ENCODE measurements at places on chromosomes 4 and X.

- DNase-seq, result no peak
- H3K36me3 ChIP-seq, result no peaks in the 10 kb centered on the region
- H3K4me3 ChIP-seq, result no peak overlapping the region
- H3K27ac ChIP-seq, result no peak overlapping the region
- H3K27me3 ChIP-seq, result no peaks in the 10 kb centered on the region
- no peaks in the 10 kb centered on the region for H3K4me1 ChIP-seq
Observed at GRCh38 chrX:123087326-123087725, 96.8 kb upstream of the GRIA3 start.

GRCh38 chr4:156779774-156780173 is 191.8 kb downstream of the PDGFC start:
- no peak overlapping the region for H3K27ac ChIP-seq
- DNase-seq, result peak; percentile 69
- H3K36me3 ChIP-seq, result no peaks in the 10 kb centered on the region
- no peak overlapping the region for H3K4me3 ChIP-seq

- H3K27me3 ChIP-seq, result no peaks in the 10 kb centered on the region
- no peak overlapping the region for H3K27ac ChIP-seq
- H3K4me3 ChIP-seq, result no peak overlapping the region
- no peak for DNase-seq
- H3K4me1 ChIP-seq, result peaks cover 6% of the 10 kb centered on the region
- H3K36me3 ChIP-seq, result no peaks in the 10 kb centered on the region
Observed at GRCh38 chr4:38105475-38106220, 145.4 kb downstream of the PTTG2 start.

GRCh38 chr4:38618505-38618904 is 45.5 kb upstream of the KLF3 start:
- no peaks in the 10 kb centered on the region for H3K27me3 ChIP-seq
- H3K27ac ChIP-seq, result no peak overlapping the region
- H3K36me3 ChIP-seq, result no peaks in the 10 kb centered on the region
- no peaks in the 10 kb centered on the region for H3K4me1 ChIP-seq
- H3K4me3 ChIP-seq, result no peak overlapping the region
- no peak for DNase-seq

DNA sequence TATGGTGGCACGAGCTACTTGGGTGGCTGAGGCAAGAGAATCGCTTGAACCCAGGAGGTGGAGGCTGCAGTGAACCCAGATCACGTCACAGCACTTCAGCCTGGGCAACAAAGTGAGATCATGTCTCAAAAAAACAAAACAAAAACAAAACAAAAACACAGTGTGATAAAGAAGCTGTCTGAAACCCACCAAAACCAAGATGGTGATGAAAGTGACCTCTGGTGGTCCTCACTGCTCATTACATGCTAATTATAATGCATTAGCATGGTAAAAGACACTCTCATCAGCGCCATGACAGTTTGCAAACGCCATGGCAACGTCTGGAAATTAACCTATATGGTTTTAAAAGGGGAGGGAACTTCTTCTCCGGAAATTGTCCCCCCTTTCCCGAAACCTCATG is 29.4 kb upstream of the OPHN1 start:
- no peaks in the 10 kb centered on the region for H3K4me1 ChIP-seq
- DNase-seq, result peak; percentile 64
- no peaks in the 10 kb centered on the region for H3K27me3 ChIP-seq
- H3K36me3 ChIP-seq, result no peaks in the 10 kb centered on the region

DNA sequence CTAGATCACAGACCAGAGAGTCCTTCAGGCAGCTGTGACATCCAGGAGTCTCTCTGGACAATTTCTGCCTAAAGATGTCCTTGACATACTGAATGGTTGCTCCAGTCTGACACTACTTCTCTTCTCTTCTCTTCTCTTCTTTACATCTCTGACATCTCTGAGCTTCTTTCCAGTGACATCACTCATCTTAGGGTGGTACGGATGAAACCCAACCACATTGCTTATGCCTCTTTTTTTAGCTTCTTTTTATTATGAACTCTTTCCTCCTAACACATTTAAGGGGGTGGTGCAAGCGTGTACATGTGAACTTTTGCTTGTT is 39.4 kb upstream of the IRF2 start:
- DNase-seq, result no peak
- H3K36me3 ChIP-seq, result no peaks in the 10 kb centered on the region
- no peak overlapping the region for H3K4me3 ChIP-seq
- no peak overlapping the region for H3K27ac ChIP-seq

GRCh38 chrX:66221856-66222255 is 57.8 kb downstream of the HEPH start:
- H3K36me3 ChIP-seq, result no peaks in the 10 kb centered on the region
- H3K27me3 ChIP-seq, result no peaks in the 10 kb centered on the region
- no peak for DNase-seq
- no peaks in the 10 kb centered on the region for H3K4me1 ChIP-seq

GRCh38 chr4:81460191-81460701 is 11.5 kb downstream of the RASGEF1B start:
- no peak for DNase-seq
- H3K4me1 ChIP-seq, result no peaks in the 10 kb centered on the region
- H3K27me3 ChIP-seq, result no peaks in the 10 kb centered on the region
- no peak overlapping the region for H3K27ac ChIP-seq
- no peak overlapping the region for H3K4me3 ChIP-seq

DNA sequence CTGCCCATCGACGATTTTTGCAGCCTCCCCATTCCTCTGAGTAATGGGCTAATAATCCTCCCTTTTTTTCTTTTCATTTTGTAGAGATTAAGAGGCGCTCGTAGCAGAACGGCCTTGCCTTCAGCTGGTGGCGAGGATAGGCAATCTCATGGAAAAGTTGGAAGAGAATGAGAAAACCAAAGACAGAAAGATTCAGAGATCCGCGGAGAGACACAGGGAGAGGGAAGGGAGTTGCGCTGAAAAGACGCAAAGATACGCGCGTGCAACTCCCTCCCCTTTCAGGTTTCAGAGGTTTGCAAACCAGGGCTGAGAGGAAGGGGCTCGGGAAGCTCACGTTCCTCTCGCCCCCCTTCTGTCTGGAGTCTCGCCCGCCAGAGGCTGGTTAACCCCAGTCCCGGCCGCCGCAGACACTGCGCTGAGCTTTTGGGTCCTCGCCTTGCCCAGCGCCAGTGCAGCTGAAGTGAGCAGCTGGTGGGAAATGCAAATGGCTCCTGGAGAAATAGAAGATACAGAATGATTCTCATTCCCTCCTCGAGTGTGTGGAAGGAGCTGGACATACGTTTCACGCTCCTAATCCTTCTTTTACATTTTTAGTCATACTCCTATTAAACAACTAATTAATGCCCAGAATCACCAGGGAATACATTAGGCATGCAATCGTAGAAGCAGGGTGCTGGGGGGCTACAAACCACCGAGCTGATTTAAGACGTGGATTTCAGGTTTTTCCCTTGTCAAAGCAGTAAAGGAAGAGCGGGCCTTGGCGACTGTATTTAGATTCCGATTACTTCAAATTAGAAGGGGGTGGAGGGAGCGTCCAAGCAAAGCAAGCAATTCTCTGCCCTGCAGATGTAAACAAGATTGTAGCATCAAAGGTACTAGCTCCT is 16.6 kb upstream of the PITX2 start:
- no peak overlapping the region for H3K4me3 ChIP-seq
- H3K27ac ChIP-seq, result no peak overlapping the region
- DNase-seq, result no peak

GRCh38 chr4:7061815-7062214 is 6.0 kb downstream of the GRPEL1 start:
- no peak overlapping the region for H3K4me3 ChIP-seq
- peaks cover 8% of the 10 kb centered on the region for H3K4me1 ChIP-seq

DNA sequence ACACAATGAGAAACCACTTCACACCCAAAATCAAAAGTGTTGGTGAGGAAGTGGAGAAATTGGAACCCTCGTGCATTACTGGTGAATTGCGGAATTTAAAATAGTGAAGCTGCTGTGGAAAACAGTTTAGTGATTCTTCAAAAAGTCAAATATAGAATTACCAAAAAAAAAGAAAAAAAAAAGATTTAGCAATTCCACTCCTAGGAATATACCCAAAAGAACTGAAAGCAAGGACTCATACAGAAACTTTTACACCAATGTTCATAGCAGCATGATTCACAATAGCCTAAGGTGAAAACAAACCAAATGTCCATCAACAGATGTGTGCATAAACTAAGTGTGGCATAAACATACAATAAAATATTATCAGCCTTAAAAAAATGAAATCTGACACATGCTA is 364.3 kb upstream of the FAM241A start:
- H3K27me3 ChIP-seq, result peaks cover 20% of the 10 kb centered on the region
- H3K4me1 ChIP-seq, result no peaks in the 10 kb centered on the region

DNA sequence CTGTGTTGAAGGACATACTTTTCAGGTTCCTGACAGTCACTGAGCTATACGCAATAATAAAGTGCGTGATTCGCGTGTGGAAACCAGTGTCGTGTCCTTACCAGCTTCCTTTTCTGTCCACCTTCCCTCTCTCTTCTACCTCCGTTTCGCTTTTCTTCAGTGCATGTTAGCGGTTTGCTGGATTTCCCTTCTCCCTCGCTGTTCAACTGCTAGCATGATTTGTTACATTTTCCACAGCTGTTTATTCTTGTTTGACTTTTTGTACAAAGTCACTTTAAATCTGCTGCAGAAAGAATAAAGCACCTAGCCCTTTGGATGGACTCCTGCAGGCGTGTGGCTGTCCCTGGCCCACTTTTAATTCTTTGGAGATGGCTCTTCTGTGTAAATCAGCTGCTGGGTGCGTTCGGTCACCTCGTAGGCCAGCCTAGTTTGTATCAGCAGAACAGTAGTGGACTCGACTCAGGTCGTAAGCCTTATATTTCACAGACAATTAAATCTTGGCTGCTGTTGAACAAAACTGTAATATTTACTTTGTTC is 8.9 kb upstream of the HAND2 start:
- DNase-seq, result no peak
- H3K4me3 ChIP-seq, result no peak overlapping the region

DNA sequence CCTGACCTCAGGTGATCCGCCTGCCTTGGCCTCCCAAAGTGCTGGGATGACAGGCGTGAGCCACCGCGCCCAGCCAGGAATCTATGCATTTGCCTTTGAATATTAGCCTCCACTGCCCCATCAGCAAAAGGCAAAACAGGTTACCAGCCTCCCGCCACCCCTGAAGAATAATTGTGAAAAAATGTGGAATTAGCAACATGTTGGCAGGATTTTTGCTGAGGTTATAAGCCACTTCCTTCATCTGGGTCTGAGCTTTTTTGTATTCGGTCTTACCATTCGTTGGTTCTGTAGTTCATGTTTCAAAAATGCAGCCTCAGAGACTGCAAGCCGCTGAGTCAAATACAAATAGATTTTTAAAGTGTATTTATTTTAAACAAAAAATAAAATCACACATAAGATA is 44.2 kb upstream of the SHOX start:
- H3K36me3 ChIP-seq, result no peaks in the 10 kb centered on the region
- H3K4me1 ChIP-seq, result no peaks in the 10 kb centered on the region
- H3K4me3 ChIP-seq, result no peak overlapping the region

GRCh38 chr4:14294611-14295010 is 667.1 kb upstream of the BOD1L1 start:
- no peaks in the 10 kb centered on the region for H3K36me3 ChIP-seq
- H3K27me3 ChIP-seq, result no peaks in the 10 kb centered on the region
- H3K4me3 ChIP-seq, result no peak overlapping the region
- no peaks in the 10 kb centered on the region for H3K4me1 ChIP-seq

- DNase-seq, result no peak
- H3K36me3 ChIP-seq, result no peaks in the 10 kb centered on the region
- H3K4me3 ChIP-seq, result no peak overlapping the region
- no peaks in the 10 kb centered on the region for H3K4me1 ChIP-seq
- no peak overlapping the region for H3K27ac ChIP-seq
Observed at GRCh38 chrX:16687514-16687913, 25.0 kb downstream of the CTPS2 start.

GRCh38 chr4:71275004-71275403 is 63.8 kb upstream of the SLC4A4 start:
- DNase-seq, result no peak
- H3K4me1 ChIP-seq, result no peaks in the 10 kb centered on the region
- H3K27ac ChIP-seq, result no peak overlapping the region
- no peak overlapping the region for H3K4me3 ChIP-seq
- no peaks in the 10 kb centered on the region for H3K27me3 ChIP-seq
